Thoracic aorta (tissue), 2 donors: ENCODE measurements at places on chromosomes 5 and 9.

DNA sequence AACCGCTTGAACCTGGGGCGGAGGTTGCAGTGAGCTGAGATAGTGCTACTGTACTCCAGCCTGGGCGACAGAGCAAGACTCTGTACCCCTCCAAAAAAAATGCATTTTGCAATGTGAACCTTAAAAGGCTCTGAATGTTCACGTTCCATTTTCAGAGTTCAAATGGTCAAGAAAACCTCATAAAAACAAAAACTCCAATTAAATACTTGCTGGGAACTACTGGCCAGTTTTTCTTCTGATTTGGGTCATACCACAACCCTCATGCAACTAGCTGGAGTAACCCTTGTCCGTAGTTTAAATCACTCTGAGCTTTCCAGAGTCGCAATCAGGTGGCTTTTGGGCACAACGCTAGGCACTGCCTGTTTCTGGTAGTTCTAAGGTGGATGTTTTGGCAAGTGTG lies 2.3 kb upstream of the OTULINL start:
- DNase-seq, result no peak

GRCh38 chr5:173450188-173450587 lies 122.0 kb upstream of the STC2 start:
- no peak for DNase-seq

DNA sequence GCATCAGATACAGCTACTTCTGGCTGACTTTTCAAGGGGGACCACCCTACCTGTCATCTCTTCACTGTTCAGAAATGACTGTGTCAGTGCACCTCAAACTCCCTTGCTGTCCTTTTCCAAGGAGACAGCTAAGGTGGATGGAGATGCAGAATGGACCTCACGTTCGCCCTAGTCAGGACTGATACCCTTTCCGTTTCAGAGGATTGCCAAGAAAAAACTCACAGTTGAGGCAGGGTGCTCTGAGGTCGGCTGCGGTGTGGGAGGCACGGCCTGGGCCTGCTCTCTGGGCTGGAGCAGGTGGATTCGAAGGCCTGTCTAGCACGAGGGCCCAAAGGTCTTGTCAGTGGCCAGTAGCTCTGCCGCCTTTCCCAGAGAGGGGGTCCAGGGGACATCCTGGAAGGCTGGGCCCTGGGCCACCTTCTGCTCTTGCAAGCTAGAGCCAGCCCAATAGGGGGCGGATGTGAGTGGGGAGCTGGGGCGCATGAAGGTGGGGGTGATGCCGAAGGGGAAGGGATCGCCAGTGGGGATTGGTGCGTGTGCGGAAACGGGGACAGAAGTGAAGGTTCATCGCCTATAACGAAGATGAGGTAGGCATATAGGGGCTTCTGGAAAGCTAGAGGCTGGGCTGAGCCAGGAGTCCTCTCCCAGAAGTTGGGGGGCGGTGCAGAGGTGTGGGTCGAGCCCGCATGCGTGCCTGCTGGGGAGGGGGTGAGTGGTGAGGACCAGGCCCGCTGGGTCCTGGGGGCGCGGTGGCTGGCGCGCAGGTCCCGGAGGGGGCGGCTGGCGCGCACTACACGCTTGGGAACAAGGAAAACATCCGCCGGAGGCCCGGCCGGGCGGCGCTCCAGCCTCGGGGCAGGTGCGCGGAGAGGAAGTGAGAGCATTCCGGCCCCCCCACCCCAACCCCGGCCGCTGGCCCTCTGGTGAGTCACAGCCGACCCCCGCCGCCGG lies 2.5 kb upstream of the MSMP start:
- DNase-seq, result no peak

GRCh38 chr5:143495110-143495509 lies 91.6 kb upstream of the NR3C1 start:
- no peak for DNase-seq

- DNase-seq, result no peak
Measured at GRCh38 chr5:119666542-119666941, 37.2 kb downstream of the FAM170A start.

DNA sequence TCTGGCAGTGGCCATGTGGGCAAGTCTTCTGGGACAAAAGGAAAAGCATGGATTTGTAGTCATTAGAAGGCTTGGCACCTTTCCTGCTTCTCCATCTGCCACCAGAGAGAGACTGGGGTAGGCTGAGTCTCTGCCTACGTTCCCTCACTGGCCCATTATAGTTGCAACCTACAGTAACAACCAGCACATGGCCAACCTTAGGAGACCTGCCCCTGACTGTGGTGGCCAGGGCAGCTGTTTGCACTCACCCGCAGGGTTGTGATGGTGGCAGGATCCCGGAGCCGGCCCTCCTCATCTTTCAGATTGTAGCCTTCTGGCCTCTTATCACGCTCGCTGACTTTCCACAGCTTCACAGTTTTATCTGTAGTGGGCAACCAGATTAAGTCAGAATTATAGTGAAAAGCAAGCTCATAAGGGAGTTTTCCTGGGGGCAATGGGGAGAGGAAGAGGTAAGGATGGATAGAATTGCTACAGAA lies 174.9 kb upstream of the GPR151 start:
- no peak for DNase-seq

DNA sequence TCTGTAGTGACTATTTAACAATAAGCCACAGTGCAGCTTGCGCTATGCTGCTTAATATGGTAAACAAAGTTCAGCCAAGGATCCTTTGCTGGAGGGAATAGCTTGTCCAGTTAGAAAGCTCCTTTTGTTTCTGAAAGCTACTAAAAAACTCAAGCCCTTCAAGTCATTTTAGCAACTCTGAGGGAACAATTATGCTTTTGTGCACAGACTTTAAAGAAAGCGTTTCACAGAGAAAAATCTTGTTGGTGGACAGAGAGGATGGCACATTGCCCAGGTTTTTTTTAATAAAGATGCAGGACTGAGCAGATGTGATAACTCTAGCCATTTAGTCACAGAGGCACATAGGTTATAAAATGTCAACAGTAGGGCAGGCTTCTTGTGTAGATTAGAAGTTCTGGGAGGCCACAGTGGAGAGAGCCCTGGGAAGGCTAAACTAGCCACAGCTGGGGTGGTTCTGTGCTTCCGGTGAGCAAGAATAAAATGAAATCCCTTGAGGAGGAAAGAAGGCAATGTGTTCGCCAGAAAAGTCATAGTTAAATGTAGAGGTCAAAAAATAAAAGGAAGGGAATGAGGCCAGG lies 63.4 kb downstream of the ALDH7A1 start:
- no peak for DNase-seq

DNA sequence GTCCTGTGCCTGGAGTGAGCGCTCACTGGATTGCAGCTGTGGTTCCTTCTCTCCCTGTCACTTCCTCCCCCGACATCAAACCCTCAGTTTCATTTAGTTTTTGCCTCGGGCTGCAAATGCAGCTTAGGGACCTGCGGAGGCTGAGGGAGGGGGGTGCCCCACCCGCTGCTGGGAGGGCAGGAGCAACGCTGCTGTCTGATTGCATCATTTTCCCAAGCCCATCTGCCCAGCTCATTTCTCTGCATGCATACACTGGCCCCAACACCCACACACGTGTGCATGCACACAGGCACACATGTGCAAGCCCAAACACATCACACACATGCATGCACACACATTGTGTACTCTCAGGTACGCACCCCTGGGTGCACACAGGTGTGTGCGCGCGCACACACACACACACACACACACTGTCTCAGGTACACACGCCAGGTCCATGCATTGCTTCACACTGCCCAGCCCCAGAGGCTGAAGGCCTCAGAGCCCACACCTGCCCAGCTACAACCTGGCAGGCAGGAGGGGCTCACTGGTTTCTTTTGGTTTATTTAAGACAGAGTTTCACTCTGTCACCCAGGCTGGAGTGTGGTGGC lies 3.4 kb downstream of the ASS1 start:
- no peak for DNase-seq

DNA sequence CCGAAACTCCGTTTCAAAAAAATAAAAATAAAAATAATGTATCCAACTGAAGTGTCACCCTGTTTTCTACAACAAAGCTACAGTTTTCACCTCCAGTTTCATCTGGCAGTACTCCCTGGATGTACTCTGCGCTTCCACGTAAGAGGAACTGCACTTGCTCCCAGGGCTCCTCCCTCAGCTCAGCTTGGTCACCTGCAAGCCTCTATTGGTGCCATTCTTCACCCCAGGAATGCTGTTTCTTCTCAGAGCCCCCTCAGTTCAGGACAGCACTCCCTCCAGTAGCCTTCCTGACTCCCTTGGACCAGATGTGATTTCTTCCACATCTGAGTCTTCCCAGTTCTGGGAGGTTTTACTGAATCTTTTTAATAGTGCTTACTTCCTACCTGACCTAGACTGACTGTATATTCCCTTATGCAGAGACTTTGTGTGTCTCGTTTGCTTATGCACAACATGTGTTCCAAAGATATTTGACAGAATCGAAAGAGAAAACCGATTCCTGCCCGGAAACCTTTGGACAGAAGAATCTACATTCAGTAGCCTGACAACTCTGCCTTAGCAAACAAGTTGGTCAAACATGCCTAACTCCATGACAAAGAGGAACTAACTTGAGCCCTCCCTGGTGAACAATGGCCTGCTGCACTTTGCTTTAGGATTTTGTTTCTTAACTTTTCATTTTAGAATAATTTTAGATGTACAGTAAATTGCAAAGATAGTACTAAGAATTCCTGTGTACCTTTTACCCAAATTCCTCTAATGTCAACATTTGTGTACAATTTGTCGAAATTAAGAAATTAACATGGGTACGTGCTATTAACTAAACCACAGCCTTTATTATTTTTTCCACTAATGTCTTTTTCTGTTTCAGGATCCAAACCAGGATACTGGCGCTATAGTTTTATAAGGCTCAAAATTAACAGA lies 814 bp downstream of the CCDC125 start:
- no peak for DNase-seq

DNA sequence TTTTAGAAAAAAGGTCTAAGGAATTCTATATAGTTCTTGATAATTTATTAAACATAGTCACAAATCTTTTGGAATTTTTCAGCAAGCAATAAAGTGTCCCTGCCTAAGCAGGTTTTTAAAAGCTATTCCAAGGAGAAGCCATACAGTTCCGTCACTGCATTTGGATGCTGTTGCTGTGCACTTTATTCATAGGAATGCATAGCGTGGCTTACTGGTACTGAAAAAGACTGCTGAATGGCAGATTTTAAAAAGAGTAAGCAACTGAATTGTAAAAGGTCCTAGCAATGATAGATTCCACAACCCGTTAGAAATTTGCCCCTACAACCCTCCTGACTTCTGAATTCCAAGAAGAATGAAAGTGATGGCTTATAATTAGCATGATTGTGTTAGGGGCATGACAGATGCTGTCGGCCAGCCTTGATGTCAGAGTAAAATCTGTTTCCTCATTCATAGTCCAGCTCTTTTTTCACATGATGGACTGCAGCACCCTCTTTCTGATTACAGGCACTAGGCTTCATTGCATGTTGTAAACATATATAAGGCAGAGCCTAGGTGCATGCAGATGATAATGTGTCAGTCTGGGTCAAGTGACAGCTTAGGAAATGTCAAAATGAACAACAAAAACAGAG lies 227.0 kb downstream of the PDE4D start:
- no peak for DNase-seq
